ENCODE measurements at places on chromosomes 1 and 21.

DNA sequence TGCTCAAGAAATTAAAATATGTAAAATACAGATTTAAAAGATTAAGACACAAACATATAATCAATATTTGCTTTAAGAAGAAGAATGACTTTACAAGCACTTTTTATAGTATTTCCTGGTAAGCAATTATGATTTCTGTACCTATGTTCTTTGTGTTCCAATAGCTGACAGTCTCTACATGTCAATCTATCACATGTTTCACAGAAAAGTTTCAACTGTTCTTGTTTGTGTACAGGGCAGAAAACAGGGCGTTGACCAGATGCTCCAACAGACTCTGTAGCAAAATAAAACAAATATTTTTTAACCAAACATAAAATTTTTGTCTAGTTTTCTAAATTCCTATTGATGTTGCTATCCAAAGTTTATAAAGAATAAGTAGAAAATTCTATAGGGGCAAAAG, 48.0 kb downstream of the TRIM33 start:
- no peak for DNase-seq

DNA sequence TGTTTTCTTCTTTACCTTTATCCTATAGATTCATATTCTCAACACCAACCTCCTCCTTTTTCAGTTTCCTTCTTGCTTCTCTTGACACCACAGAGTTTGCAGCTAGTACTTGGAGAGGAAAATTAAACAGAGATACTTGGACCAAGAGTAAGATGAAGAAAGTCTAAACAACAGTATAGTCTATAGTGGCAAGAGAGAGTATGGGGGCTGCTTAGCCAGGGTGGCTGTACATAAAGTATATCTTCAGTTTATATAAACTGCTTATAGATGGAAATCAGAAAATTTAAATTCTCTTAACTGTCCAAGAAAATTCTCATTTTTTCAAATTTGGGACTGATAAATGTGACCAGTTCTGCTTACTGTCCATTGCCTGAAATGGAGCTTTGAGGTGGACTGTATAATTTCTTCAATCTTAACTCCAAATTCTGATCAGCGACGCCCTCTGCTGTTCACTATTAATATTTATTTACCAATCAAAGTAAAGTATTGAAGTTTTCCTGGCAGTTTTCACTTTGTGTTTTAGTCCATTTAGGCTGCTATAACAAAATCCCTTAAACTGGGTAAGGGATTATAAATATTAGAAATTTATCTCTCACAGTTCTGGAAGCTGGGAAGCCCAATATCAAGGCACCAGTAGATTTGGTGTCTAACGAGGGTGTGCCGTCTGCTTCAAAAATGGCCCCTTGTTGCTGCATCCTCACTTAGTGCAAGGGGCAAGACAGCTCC, 14.8 kb upstream of the METTL18 start:
- no peak for DNase-seq

DNA sequence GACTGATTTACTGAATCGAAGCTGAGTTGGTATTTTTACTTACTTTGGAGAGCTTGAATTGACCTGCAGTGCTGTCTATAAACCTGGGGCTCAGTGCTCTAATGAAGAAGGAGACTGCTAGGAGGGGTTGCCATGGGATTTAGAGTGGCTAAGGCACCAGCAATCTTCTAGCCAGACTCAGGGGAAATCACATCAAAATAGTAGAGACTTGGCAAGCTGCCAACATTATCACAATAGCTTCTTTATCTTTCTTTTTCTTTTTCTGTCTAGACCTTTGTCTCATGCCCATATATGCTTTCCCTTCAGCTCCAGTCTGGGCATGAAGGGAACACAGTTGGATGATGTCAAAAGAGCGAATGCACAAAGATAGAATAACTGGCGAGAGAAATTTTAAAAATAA, 301.1 kb upstream of the DPYD start:
- no peak for DNase-seq

DNA sequence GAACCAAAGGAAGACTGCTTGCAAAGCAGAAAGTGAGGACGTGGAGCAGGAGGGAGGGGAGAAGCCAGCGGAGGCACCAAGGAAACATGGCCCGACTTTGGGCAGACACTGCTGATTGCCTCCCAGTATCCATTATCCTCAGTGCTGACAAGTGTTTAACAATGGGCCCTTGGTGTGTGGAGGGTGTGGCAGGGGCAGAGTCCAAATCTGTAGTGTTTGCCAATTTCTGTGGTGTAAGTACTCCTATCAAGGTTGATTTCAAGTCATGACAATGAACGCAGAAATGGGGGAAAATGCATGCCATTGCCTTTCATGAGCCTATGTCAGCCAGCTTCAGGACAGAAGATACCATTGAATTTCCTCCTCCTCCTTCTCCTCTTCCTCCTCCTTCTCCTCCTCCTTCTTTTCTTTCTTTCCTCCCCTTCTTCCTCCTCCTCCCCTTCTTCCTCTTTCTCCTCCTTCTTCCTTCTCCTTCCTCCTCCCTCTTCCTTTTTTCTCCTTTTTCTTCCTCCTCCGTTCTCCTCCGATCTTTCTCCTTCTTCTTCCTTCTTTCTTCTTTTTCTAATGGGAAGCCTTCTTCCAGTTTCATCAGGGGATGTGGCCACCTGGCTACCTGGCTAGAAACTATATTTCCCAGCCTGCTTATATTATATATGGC, 10.3 kb upstream of the PHC2 start:
- no peak for DNase-seq

DNA sequence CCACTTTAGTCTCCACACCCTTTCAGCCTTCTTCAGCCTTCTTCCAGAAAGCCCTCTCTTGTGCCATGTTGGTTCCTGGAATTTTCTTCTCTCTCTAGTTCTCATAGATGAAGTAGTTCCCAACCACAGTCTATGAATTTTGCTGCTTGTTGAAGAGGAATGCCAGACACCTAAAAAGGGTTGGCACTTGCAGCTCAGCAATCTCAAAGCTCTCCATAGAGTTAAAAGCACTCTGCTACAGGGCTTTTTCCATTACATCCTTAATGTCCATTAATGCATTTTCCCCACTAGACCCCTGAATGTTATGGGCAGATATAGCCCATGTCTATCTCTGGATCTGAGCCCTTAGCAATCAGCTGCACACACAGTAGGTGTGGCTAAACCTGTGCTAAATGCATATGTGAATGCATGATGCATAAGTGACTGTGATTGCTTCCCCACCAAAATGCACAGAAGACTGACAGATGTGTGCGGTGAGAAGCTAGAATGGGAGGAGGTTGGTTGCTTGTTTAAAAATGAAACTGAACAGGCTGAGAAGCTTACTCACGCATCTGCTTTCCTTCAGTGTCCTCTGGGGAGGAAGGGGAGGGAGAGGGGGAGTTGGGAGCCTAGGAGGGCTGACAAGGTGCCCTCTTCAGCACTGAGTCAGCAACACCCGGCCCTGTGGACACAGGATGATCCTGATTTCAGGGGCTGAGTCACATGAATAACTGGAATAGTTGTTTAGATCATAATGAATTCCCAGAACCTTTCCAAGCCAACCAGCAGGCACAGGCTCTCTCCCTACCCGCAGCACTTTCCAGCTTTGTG, 146.1 kb upstream of the FGGY start:
- no peak for DNase-seq

DNA sequence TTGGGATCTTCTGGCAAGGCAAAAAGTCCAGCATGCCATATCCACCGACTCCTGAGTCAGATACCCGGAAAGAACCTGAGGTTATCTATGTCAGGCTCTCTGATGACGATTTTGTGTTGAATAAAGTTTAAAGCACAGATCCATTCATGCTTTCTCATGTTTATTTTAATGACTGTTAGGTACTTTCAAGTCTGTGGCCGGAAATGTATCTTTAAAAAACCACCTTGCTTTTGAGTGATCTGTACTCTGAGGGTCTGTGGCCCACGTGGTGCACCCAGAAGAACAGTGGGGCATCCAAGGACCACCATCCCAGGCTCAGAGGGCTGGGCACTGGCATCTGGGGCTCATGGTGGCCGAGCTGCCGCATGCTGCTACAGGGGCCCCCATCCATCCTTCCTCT, 30.1 kb upstream of the VASH2 start:
- no peak for DNase-seq

DNA sequence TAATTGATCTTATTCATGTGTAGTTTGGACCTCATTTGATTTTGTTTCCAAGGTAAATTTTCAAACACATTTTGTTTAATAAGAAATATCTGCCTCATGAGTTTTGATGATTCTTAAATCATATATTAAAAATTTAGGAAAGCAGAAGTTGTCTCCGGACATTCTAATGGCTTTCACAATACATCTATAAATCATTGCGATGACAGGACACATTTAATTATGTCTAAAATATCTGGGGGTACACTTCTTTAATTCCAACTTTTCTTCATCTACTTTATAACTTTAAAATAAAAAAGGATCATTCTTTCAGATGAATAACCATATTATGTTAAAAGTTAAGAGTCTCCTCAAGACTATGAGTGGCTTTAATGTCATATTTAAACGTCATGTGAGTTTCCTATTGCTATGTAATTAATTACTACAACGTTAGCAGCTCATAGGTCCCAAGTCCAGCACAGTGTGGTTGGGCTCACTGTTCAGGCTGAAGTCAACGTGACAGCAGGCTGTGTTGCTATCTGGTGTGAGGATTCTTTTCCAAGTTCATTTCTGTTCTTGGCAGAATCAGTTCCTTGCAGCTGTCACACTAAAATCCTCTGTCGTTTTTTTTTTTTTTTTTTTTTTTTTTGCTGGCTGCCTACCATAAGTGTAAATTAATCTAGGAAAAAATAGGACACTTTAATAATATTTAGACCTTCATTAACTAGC, 893.5 kb downstream of the LTN1 start:
- no peak for DNase-seq

- DNase-seq = no peak
Measured at GRCh38 chr1:47399846-47400155, 16.3 kb upstream of the FOXE3 start.

DNA sequence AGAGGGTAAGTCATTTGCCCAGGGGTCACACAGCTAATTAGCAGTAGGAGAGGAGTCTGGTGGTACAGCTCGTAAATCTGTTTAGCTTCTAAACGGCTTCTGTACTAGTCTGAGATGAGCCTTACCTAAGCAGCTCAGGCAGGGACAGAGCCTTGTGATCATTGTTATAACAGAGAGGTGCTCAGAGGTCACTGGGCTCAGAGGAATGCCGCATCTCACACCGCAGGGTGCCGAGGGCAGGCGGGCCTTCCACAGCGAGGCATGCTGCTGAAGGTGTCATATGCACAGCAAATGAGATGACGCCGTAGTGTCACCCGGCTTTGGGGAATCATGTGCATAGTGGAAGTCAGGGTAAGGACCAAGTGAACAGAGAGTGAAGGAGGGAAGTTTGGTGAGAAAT, 305.2 kb upstream of the FMN2 start:
- DNase-seq = no peak

DNA sequence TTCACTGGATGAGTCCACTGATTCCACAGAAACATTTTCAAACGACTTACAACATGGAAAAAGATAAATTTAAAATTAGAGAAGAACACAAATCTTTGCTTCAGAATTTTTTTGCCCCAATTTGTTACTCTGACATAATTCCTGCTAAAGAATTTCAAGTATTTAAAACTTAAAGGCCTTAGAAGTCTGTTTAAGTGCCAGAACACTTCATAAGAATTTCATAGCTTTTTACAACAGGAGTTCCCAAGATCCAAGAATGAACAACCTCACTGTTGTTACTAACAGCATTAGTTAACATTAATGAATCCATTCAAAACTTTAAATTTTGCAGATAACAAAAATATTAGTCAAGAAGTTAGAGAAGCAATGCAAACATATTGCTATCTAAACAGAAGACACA, 31.7 kb downstream of the ARHGAP29 start:
- no peak for DNase-seq

GRCh38 chr1:174448974-174449373, 1.2 kb downstream of the GPR52 start:
- no peak for DNase-seq

GRCh38 chr1:167587872-167588271, 34.3 kb upstream of the CREG1 start:
- DNase-seq = no peak

DNA sequence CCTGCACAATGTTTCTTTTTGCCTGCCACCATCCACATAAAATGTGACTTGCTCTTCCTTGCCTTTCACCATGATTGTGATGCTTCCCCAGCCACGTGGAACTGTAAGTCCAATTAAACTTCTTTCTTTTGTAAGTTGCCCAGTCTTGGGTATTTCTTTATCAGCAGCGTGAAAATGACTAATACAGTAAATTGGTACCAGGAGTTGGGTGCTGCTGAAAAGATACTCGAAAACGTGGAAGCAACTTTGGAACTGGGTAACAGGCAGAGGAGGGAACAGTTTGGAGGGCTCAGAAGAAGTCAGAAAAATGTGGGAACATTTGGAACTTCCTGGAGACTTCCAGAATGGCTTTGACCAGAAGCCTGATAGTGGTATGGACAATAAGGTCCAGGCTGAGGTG, 425.3 kb downstream of the GPATCH2 start:
- DNase-seq = no peak

DNA sequence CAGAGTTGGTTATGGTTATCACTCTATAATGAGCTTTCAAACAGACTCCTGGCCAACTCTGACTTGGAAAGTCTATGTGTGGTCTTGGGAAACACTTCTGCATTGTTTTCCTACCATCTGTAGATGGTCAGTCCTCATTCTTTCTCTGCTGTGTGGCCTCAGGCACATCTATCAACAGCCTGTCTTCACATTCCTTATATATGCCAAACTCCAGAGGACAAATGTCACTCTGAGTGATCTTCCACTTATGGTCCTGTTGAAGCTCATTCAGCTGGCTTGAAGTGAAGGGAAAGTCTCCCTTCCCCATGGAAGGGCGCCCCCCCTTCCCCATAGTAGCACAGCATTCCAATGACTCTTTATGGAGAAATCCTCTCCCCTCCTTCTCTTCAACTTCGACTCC, 58.7 kb downstream of the VANGL2 start:
- DNase-seq = no peak

GRCh38 chr1:100413035-100413434, 60.7 kb downstream of the CDC14A start:
- no peak for DNase-seq

GRCh38 chr1:155169541-155169940, 3.6 kb downstream of the KRTCAP2 start:
- DNase-seq = no peak

DNA sequence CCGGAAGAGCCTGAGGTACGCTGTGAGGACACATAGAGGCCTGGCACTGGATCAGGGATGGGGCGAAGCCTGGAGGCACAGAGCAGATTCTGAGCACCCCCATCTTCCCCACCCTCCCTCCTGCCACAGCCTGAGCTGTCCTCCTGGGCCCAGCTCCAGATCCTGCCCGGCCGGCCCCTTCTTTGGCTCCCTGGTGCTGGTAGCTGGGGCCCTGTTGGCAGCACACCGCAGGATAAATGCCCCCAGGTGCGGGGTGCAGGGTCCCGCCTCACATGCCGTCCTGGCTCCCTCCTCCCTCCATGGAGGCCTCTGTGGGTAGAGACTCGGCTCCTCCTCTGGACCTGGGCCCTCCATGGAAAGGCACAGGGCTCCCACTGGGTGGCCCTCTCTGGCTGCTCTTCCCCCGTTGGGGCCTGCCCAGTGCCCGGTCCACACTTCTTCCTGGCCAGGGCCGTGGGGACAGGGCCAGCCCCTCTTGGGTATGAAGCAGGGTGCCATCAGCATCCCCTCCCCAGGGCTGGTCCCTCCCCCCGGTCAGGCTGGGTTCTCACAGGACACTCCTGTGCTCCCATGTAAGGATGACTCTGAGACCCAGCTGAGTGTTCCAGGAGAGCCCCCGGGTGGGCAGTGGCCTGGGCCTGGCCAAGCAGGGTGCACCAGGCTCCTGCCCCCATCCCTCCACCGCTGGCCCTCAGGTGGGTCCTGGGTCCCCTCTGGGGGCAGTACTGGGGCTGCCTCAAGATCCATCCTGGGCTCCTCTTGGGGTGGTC, 1.1 kb upstream of the OBSCN start:
- DNase-seq = no peak

Measured in activated naive CD8-positive, alpha-beta T cell treated with anti-CD3 and anti-CD28 coated beads, Interleukin-2, amount 50 U/mL, for 16 hours (primary cell).